ENCODE measurements at places on chromosomes 13 and 19. TPM values are rescaled to one million over a fixed set of nuclear protein-coding genes. Genes with fewer than 3 reads are reported as not detected.

Gene VSTM1
- total RNA-seq: not detected

Gene SELENOW
- 78.4 TPM for total RNA-seq

Gene SIPA1L3
- 16.2 TPM for total RNA-seq

Gene C13orf42
- not detected for total RNA-seq

Gene GRIK5
- total RNA-seq: under 0.01 TPM

Gene C19orf67
- not detected for total RNA-seq

Gene SPACA4
- not detected for total RNA-seq

Gene PTH2
- total RNA-seq: not detected

Gene IGSF23
- not detected for total RNA-seq

Gene SERPINE3
- total RNA-seq: not detected

Gene FGF9
- total RNA-seq: not detected

Gene SHISA2
- 4.3 TPM for total RNA-seq

Gene NCCRP1
- total RNA-seq: not detected

Gene SYCN
- total RNA-seq: not detected

Gene ZNF177
- total RNA-seq: 0.72 TPM

Gene AP1M2
- total RNA-seq: 0.29 TPM

Data from osteoblast (primary cell).